ENCODE measurements at places on chromosomes 2 and 18.

- DNase-seq = no peak
Measured at GRCh38 chr2:360124-360523, 72.2 kb upstream of the ALKAL2 start.

- DNase-seq = no peak
Measured at GRCh38 chr2:7525746-7526145, 608.5 kb downstream of the RNF144A start.

DNA sequence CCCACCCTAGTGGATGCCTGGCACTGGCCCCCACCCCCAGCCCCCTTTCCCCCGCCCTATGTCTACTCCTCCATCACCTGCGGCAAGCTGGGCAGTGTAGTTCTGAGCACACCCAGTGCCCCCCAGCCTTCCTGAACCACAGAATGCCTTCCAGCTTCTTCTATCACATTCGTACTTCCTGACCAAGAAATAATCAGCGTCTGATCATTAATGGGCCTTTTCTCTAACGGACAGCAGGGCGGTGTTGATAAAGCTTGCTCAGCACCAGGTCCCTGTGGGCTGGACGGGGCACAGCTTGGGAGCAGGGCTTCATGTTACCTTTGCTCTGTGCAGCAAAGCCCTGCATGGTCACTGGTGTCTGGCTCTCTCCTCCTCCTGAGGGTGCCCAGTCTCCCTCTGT lies 15.4 kb downstream of the UXS1 start:
- DNase-seq = no peak

DNA sequence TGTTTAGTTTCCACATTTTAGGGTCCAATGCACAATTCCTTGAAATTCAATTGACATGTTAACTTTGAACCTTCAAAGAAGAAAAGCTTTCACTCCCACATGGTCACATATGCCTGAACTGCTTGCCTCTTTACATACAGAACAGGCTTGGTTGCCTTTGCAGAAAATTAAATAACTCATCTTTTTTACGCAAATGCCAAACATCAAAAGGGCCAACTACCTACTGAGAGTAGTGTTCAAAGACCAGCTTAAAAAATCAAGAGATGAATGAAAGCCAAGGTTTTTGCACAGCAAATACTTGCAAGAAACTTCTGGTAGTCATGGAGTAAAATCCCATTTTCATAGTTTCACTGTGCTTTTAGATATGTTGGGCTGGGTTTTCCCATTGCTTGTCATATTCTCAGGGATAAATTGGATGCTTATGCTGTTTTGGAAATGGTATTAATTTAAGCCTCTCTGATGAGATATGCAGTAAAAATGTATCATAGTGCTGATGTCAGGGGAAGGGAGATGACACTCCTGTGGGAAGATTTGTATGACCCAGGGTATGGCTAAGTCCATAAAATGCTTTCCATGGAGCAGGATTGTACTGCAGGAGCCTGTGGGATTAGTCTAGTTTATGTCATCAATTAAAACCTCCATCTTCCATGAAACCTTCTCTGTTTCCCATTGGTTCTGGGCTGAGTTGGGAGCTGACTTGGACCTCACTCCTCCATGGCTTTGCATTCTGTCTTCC lies 60.6 kb upstream of the DARS1 start:
- no peak for DNase-seq

GRCh38 chr2:61946666-61947065 lies 41.2 kb downstream of the COMMD1 start:
- no peak for DNase-seq
